ENCODE measurements at places on chromosomes 1 and 21. TPM values are rescaled to one million over a fixed set of nuclear protein-coding genes. Genes with fewer than 3 reads are reported as not detected.

GRCh38 chr1:206734499-206735142 is 36.0 kb upstream of the IL19 start:
- peak; percentile 39 for DNase-seq

DNA sequence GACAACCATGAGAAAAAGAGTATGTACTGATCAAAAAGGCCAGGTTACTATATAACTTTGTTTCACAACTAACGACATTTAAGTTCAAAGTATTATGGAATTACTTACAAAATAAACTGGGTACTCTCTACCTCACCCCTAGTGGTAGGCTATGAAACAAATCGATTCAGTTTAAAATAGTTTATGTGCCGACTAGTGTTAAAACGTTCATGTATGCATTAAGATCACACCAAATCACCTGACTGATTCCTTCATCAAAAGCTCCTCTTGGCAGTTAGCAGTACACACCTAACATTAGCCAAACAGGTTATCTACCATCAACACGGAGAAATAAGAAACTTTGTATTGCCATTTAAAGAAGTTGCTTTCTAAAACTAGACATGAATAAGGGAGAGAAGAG is 137.1 kb downstream of the AKT3 start:
- DNase-seq, result no peak

GRCh38 chr1:42952303-42953001 is 6.2 kb downstream of the SLC2A1 start:
- no peak for DNase-seq

- DNase-seq, result no peak
These were observed 16.5 kb downstream of the EIF2D start for GRCh38 chr1:206595581-206596318.

DNA sequence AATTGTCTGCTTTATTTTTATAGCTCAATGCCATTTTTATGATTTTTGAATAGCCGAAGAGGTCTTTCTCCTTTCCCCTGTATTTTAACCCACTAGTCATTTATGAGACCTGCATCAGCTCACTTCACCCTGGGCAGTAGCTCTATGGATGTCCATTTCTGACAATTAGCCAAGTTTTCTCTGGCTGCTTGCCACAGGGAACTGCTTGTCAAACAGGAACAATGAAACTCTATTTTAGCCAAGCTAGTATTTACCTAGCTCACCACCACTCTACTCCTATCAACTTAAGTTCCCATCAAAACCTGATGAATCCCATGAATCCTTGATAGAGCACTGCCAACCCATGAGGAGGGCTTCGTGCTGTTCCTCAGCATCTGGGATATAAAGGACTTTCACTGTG is 406.7 kb downstream of the RWDD3 start:
- DNase-seq, result peak; percentile 20

The TMEM269 gene
- under 0.01 TPM for total RNA-seq

- DNase-seq, result no peak
These were observed 622.0 kb downstream of the KIF26B start for GRCh38 chr1:245776694-245777332.

DNA sequence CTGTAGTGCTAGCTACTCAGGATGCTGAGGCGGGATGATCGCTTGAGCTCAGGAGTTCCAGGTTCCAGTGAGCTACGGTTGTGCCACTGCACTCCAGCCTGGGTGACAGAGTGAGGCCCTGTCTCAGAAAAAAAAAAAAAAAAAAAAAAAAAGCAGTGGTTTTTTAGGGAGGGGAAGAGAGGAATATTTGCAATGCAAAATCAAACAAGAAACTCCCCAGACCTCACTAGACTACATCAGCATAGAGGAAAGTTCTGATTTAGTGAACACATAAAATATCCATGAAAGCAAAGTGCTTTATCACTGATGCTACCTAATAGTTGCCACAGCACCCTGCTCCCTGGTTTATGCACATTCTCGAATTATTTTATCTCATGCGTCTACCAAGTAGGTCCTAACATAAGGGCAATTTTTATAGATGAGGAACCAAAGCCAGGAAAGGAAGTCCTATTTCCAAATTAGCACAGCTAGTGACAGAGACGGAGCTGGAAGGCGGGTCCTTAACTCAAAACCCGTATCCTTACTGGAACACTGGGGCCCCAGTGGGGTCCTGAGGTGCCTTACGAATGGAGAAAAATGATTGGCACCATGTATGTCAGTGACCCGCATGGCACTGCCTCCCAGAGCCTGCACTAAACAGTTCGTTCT is 50.7 kb upstream of the GPR157 start:
- no peak for DNase-seq

DNA sequence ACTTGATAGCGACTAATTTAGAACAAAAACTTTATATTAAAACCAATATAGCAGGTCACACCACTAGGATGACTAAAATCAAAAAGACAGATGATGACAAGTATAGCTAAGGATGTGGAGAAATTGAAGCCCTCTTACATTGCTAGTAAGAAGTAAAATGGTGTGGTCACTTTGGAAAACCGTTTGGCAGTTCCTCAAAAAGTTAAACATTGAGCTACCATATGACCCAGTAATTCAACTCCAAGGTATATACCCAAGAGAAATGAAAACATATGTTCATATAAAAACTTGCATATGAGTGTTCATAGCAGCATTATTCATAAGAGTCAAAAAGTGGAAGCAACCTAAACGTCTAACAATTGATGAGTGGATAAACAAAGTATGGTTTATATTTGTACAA is 13.0 kb upstream of the SERINC2 start:
- DNase-seq, result no peak

GRCh38 chr1:202713110-202713509 is 2.9 kb upstream of the SYT2 start:
- DNase-seq, result peak; percentile 89

The SARS1 gene
- total RNA-seq, result 521 TPM

GRCh38 chr1:151898519-151898991 is 10.8 kb downstream of the THEM4 start:
- DNase-seq, result no peak

The GPR3 gene
- not detected for total RNA-seq

The NBPF10 gene
- 1.3 TPM for total RNA-seq

GRCh38 chr21:17784604-17785402 is 34.4 kb downstream of the C21orf91 start:
- peak; percentile 28 for DNase-seq

GRCh38 chr1:71357708-71358107 is 276.9 kb upstream of the ZRANB2 start:
- DNase-seq, result no peak

DNA sequence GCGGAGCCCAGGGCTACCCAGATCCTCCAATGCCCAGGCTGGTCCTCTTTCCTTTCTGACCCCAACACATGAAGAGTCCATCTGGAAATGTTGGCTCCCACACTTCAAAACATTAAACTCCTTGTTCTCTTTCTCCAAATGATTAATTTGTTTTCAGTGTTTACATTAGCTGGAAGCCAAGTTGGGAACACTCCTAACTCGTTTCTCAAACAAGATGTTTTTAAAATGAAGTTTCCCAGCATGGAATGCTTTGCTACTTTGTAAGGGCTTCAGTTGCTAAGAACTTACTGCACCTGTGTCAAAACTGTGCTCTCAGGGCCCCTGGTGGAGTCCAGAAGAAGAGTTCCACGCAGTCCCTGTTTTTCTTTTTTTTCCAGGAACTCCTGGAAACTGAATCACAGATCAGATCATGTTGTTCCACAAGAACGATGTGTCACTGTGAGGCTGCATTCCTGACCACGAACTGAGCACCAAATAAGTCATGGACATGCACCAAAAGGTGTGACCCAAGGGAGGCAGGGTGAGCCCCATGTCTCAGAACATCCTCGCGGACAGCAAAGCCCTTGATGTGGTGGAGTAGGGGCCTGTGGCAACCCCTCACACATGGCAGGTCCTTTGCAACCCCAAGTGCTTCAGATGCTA is 257.3 kb downstream of the KCNJ6 start:
- peak; percentile 95 for DNase-seq

The BCAN gene
- not detected for total RNA-seq

The HSD3B2 gene
- not detected for total RNA-seq

The CA6 gene
- not detected for total RNA-seq

- peak; percentile 98 for DNase-seq
These were observed 358.7 kb downstream of the LTN1 start for GRCh38 chr21:28633839-28634555.

The ACBD6 gene
- 98.6 TPM for total RNA-seq

DNA sequence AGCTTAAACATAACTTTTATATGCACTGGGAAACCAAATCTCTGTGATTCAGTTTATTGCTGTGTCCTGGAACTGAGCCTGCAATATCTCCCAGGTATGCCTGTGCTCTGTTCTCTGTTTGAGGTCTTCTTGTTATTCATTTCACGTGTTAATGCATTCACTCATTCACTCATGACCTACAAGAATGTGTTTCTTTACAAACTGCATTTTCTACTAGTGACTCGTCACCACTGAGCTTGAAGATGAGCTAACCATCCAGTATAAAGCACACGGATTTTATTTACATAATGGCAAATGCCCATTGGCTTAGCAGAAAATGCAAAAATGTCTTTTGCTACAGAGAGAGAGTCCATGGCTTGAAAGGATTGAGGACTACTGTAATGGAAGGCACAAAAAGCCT is 75.0 kb upstream of the DUSP10 start:
- peak; percentile 96 for DNase-seq

The VPS72 gene
- 69.4 TPM for total RNA-seq

DNA sequence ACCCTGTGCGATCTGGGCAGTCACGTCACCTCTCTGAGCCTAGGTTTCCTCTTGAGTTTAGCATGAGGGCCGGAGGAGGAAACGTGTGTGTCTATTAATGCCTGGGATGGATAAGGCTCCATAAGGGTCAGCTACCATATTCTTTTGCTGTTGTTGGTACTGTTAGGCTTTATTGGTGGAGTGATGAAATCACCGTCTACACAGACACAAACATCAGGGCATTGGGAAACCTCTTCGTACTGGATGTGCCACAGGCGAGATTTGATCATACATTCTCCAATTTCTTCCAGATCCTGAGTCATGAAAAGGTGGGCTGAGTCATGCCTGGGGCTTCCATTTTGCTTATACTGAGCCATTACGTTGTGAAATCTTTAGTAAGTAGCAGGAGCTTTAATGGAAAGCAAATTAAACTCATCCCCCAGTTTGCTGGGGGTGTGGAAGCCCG is 24.9 kb upstream of the GRHL3 start:
- peak; percentile 99 for DNase-seq

The ADGRL4 gene
- total RNA-seq, result not detected

DNA sequence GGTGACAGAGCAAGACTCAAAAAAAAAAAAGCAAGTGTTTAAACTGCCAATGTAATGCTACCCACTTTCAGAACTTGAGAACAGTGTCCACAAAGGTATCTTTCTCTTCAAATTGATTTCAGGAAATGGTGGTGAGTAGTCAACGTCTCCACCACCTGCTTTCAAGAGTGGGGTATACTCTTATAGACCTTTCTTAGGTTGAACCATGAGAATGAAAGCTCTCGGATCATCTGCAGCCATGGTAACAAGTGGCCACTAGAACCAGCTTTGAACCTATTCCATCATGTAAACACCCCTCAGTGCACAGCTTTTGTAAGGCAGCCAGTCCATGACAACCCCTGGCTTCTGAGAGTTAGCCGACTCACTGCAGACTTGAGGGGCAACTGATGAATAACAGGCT is 107.4 kb downstream of the NTPCR start:
- DNase-seq, result no peak

DNA sequence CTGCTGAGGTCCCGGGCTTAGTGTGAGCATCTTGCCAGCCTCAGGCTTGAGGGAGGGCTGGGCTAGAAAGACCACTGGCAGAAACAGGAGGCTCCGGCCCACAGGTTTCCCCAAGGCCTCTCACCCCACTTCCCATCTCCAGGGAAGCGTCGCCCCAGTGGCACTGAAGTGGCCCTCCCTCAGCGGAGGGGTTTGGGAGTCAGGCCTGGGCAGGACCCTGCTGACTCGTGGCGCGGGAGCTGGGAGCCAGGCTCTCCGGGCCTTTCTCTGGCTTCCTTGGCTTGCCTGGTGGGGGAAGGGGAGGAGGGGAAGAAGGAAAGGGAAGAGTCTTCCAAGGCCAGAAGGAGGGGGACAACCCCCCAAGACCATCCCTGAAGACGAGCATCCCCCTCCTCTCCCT is 7.2 kb upstream of the HTR6 start:
- DNase-seq, result no peak

The TXNDC12 gene
- 54.8 TPM for total RNA-seq

DNA sequence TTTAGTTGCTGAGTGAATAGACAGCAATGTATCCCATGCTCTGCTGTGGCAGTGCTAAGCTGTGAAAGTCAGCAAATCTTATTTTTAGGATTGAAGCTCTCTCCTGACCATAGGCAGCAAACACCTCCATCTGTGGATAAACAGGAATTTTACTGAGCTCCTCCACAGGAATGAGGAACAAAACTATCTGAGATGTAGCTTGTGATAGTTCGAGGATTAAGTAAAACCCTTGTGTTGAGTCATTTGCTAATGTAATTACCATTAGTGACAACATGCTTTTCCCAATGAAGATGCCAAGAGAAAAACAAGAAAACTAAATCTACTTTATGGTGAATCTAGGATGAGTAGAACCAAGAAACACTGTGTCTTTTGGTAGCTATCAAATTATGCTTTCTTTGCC is 122.7 kb downstream of the CLEC20A start:
- DNase-seq, result peak; percentile 29

DNA sequence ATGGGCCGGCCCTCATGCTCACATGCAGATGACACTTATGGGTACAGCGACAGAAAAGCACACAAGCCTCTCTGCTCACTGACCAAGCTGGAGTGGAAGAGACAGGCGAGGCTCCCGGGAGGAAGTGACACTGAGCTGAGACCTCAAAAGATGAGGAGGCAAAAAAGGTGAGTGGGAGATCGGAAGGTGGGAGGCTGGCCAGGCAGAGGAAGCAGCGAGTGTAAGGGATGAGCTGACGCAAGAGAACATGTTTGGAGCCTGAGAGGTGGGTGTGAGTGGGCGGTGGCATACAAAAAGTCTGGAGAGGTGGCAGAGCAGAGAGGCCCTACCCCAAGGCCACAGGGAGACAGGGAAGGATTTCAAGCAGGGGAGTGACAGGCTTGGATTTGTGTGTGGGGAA is 18.2 kb upstream of the CDCP2 start:
- DNase-seq, result no peak

- no peak for DNase-seq
These were observed 41.4 kb upstream of the GALNT2 start for GRCh38 chr1:230025686-230026085.

GRCh38 chr21:45509566-45510465 is 32.4 kb downstream of the SLC19A1 start:
- DNase-seq, result no peak

DNA sequence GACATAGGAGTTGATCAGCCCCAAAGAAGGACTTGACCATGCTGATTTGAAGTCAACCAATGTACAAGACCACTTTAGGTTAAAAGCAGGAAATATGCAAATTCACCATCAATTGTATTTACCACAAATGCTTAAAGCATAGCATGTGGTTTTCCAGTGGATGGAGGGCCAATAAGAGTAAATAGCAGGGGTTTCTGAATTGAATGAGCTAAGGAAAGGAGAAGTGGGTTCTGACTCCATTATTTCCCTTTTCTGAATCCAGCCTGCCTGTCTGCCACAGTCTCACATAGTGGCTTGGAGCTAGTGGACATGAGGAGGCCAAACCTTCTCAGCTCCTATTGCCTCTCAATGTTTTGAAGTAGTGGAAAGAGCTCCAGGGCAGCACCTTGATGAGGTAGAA is 7.2 kb upstream of the TNFSF18 start:
- no peak for DNase-seq

The MINDY1 gene
- 5.5 TPM for total RNA-seq

GRCh38 chr1:118346936-118347335 is 161.9 kb upstream of the SPAG17 start:
- no peak for DNase-seq

- no peak for DNase-seq
These were observed 4.1 kb downstream of the C1orf141 start for GRCh38 chr1:67130673-67131072.
